ENCODE measurements at places on chromosomes 4 and X. TPM values are rescaled to one million over a fixed set of nuclear protein-coding genes. Genes with fewer than 3 reads are reported as not detected.

The NDNF gene
- total RNA-seq: 0.22 TPM

DNA sequence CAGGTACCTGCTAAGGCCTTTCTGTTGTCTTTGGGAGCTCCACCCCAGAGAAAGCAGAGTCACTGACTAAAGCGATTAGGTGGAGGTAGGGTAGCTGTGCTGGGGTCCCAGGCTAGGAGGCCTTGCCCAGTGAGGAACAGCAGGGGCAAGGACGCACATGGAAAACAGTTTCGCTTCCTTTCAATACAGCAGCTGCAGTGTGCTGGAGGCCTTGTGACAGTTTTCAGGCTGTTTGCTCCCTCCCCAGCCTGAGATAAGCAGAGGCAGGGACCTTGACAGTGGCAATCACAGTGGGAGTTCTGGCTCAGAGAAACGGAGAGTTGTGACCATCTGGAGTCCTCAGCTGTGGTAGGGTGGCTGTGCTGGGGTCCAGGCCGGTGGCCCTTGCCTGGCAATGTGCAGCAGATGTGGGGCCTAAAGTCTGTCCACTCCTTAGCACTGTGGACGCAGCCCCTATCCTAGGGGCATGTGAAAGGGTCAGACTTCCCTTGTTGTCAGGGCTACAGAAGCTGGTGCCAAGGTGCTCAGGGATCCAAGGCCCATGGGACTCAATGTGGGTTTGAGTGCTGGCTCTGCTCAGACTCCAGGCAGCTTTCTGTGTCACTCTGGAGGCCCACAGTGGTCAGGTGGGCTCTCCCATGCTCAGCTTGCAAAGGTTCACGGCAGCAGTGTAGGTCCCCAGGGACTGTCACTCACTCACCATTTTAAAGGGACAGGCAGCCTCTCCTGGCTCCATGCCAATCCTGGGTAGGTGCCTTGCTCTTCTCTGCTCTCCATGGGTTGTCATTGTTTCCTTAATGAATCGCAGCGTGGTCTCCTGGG is 534.9 kb upstream of the FMR1 start:
- H3K4me1 ChIP-seq: no peaks in the 10 kb centered on the region
- DNase-seq: no peak
- no peaks in the 10 kb centered on the region for H3K36me3 ChIP-seq
- H3K27ac ChIP-seq: no peak overlapping the region
- H3K4me3 ChIP-seq: no peak overlapping the region

GRCh38 chr4:16674082-16674481 is 224.4 kb downstream of the LDB2 start:
- DNase-seq: no peak
- H3K4me1 ChIP-seq: no peaks in the 10 kb centered on the region
- no peak overlapping the region for H3K4me3 ChIP-seq
- H3K36me3 ChIP-seq: no peaks in the 10 kb centered on the region

DNA sequence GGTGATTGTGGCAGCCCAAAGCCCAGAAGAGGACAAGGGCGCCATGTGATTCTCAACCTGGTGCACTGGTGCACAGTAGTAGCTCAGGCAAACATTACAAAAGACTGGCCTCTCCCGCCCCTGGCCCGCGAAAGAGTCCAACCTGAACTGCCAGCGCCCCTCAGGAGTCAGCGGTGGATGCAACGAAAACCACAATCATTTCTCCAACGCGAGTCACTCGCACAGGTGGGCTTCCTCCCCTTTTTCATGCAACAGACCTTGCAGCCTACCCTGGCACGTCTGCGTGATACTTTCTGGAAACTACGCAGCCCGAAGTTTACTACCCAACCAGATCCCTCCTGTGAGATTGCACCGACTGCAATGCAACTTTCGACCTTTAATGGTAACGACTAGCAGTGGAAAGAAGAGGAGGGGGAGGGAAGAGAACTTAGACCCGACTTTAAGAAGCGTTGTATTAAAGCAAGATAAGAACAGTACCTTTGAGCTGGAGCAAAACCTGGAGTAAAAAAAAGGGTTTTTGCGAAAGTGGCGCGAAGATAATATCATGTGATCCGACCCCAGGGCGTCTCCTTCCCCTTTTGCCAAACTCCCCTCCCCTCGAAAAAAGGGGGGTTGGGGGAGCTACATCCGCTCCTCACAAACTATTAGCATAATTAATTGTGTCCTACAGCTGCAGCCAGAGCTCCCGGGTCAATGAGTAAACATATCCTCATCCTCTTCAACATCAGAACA is 63.3 kb upstream of the CCDC160 start:
- H3K27me3 ChIP-seq: no peaks in the 10 kb centered on the region
- no peaks in the 10 kb centered on the region for H3K4me1 ChIP-seq
- H3K27ac ChIP-seq: no peak overlapping the region
- DNase-seq: no peak
- H3K4me3 ChIP-seq: no peak overlapping the region
- no peaks in the 10 kb centered on the region for H3K36me3 ChIP-seq

DNA sequence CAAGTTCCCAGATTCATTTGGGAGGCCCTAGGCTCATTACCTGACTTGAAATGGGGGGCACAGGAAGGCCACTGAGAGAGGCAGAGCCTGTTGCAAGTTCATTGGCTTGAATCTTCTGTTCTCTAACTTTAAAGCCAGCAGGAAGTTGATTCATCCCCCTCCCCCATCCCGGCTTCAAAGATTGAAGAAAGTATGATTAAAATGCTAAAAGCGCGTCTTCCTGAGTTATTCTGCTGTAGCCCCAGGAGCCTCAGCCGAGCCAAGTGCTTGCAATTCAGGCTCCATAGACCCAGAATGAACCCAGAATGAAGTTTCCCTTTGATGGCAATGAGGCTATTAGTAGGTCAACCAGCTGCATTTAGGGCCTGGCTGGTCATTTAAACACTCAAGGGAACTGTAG is 14.7 kb downstream of the CHST7 start:
- H3K27me3 ChIP-seq: no peaks in the 10 kb centered on the region

DNA sequence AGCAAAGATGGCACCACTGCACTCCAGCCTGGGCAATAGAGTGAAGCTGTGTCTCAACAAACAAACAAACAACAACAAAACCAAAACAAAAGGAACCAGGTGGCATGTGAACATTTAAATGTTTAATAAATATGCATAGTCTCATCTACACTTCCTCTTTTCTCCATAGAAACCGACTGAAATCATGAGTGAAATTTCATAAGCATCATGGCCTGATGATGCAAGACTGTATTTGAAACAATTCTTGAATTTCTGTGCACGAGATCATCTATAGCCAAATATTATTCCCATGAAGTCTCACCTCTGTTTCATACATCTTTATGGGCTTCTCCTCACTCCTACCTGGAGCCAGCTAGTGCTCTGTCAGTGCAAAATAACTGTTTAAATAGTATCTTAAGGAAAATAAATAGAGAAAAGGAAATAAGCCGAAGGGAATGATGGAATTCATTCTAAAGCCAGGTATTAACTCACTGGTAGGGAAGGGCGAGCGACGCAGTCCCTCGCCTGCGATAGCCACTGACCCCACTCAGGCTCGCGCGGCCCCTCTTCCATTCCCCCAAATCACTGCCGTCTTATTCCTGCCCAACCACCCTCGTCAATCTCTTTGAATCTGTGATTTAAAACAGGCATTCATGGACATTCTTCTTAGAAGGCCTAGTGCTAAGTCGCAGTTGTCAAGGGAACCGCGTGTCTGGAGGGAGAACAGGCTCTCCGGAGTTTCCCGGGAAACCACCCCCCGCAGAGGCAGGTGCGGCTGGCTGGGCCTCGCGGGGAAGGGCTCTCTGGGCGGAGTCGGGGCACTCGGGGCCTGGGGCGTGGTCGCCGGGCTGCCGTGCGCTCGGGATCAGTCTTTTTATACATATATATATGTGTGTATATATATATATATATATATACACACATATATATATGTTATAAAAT is 52.4 kb upstream of the TRIM2 start:
- no peak for DNase-seq
- no peak overlapping the region for H3K27ac ChIP-seq
- H3K4me3 ChIP-seq: peak overlapping the region; percentile 38
- no peaks in the 10 kb centered on the region for H3K27me3 ChIP-seq

DNA sequence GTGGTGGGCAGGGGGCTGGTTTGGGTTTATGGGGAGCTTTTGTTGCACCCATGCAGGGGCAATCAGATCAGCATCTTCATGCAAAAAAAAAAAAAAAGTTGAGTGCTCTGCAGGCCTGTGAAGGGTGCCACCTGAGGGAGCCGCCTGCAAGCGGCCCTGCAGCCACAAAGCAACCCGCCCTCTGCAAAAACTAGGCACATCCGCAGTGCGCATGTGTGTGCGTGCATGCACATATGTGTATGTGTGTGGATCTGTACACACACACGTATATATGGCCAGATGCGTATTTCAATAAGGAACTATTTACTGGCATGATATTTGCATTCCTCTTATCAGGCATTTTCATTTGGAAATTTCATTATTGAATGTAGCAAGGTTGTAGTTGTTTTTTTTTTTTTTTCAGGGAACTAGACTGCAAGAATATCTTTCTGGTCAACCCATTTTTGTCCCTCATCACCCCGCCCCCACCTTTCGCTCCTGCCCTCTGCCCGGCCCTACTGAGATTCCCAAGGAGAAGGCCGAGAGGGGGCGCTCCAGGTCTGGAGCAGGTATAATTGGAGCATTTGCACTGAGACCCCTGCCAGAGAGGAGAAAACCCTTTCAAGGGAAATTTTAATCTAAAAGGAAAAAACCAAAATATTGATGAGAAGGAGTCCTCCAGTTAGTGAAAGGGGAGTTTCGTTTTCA is 18.1 kb downstream of the CCNQ start:
- H3K27me3 ChIP-seq: no peaks in the 10 kb centered on the region
- no peak overlapping the region for H3K27ac ChIP-seq
- no peak overlapping the region for H3K4me3 ChIP-seq
- no peaks in the 10 kb centered on the region for H3K4me1 ChIP-seq

DNA sequence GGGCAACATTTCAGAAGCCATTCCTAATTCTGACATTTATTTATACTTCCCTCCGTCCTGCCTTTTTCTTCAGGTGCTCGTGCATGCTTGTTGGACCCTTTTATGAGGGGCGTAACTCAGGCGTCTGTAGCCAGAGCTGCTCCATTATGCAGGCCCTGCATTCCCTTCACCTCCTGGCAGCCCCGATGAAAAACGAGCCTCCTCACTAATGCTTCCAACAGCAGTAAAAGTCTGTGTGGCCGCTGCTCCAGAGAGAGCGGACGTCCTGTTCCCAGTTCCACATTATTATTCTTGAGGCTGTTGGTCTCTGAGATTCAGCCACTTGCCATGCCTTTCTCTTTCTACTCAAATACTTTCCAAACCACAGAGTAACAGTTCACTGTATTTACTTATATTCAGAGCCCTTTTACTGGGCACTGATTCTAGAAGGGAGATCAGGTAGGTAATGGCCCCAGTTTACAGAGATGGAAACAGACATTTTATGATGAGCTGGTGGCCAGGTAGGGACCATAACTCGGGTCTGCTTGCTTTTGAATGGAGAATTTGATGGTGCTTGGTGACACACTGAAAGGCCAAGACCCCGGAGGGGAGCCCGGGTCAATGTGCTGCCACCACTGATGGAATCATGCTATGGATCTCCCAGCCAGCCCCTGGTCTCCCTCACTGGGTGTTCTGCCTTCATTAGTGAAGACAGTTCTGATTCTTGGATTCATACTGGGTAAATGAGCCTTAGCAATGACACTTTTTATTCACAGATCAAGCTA is 101.0 kb downstream of the GATB start:
- no peaks in the 10 kb centered on the region for H3K4me1 ChIP-seq
- H3K27me3 ChIP-seq: no peaks in the 10 kb centered on the region
- no peak for DNase-seq
- H3K27ac ChIP-seq: no peak overlapping the region
- H3K4me3 ChIP-seq: no peak overlapping the region
- no peaks in the 10 kb centered on the region for H3K36me3 ChIP-seq
